ENCODE measurements at places on chromosomes 11 and 22. TPM values are rescaled to one million over a fixed set of nuclear protein-coding genes. Genes with fewer than 3 reads are reported as not detected.

- H3K4me3 ChIP-seq: no peak overlapping the region
- no peaks in the 10 kb centered on the region for H3K4me1 ChIP-seq
- no peaks in the 10 kb centered on the region for H3K36me3 ChIP-seq
- no peak overlapping the region for H3K27ac ChIP-seq
Observed at GRCh38 chr11:16853266-16853665, 114.8 kb downstream of the C11orf58 start.

- no peaks in the 10 kb centered on the region for H3K36me3 ChIP-seq
- no peaks in the 10 kb centered on the region for H3K4me1 ChIP-seq
- H3K27me3 ChIP-seq: peaks cover 4% of the 10 kb centered on the region
- no peak for DNase-seq
Observed at GRCh38 chr11:111291764-111292163, 6.6 kb upstream of the POU2AF3 start.

BATF2 gene
- not detected for total RNA-seq

DNA sequence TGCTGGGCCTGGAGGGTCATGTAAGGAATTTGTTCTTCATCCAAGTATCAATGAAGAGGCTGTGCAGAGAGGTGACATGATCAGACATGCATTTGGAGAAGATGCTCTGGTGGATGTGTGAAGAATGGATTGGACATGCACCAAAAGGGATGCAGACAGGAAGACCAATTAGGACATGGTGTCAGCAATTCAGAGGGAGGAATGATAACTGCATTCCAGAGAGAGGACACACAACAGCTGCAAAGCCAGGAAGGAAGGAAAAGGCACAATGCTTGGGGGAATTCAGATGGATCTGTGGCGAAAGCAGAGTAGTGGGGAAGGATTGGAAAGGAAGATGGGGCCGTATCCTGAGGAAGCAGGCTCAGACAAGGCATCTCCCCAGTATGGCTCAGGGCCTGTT lies 5.2 kb upstream of the ARRB1 start:
- H3K27ac ChIP-seq: no peak overlapping the region
- H3K4me3 ChIP-seq: no peak overlapping the region
- no peaks in the 10 kb centered on the region for H3K36me3 ChIP-seq
- DNase-seq: no peak
- peaks cover 13% of the 10 kb centered on the region for H3K4me1 ChIP-seq

DNA sequence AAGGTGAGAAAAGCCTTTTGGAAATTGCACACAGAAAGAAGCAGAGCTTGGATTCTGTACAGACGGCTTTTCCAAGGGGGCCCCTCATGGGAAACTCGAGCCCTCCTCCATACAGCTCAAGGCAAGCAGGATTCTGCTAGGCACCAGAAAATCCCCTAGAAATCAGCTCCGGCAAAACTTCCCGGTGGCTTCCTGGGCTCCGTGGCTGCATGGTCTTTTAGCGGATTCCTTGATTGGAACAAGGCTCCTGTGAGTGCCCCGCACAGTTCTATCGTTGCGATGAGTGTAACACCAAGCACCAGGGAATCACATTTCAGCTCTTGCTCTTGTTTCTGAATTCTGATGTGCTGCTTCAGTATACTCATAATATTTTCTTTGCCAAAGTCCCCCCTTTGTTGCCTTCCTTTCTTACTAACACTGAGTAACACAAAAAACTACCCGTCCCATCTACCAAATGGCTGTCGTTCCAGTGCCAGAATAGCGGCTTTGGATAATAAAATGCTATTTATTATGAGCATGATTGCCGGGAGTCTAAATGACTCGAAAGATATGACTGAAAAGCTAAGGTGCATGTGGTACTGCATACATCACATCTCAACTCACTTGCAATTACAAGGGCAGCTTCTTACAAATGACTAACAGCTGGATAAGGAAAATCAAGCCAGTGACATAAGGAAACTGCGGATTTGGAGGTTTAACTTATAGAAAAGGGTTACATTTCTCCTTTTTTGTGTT lies 494.1 kb downstream of the DLG2 start:
- H3K4me1 ChIP-seq: no peaks in the 10 kb centered on the region
- no peak overlapping the region for H3K4me3 ChIP-seq
- no peak overlapping the region for H3K27ac ChIP-seq
- H3K36me3 ChIP-seq: peaks cover 1% of the 10 kb centered on the region

GRCh38 chr22:45376703-45377102 lies 36.7 kb downstream of the SMC1B start:
- DNase-seq: no peak
- H3K36me3 ChIP-seq: no peaks in the 10 kb centered on the region
- peaks cover 2% of the 10 kb centered on the region for H3K4me1 ChIP-seq
- H3K4me3 ChIP-seq: no peak overlapping the region

DNA sequence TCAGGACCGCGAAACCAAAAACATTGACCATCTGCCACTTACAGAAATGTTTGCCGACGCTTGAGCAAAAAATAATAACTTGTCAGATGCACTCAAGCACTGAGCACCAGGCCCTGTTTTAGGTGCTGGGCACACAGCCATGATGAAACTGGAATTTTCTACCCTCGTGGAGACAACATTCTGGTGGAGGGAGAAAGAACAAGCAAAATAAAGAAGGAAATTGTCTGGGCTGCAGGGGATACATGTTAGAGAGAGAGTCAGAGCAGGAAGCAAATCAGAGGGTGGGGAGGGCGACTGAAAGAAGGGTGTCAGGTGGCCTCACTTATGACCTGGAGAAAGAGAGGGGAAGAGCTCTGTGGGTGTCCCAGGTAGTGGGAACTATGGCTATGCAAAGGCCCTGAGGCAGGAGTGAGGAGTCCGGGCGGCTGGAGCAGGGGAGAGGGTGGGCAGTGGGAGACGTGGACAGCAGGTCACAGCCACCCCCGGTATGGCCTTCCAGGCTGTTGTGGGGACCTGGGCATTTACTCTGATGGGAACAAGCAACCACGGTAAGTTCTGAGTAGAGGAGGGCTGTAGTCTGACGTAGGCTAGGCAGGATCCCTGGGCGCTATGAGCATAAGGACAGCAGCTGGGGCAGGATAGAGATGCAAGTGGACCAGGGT lies 78.8 kb downstream of the MYEOV start:
- H3K27ac ChIP-seq: no peak overlapping the region
- DNase-seq: no peak
- H3K4me1 ChIP-seq: peaks cover 4% of the 10 kb centered on the region

C11orf86 gene
- not detected for total RNA-seq

DNA sequence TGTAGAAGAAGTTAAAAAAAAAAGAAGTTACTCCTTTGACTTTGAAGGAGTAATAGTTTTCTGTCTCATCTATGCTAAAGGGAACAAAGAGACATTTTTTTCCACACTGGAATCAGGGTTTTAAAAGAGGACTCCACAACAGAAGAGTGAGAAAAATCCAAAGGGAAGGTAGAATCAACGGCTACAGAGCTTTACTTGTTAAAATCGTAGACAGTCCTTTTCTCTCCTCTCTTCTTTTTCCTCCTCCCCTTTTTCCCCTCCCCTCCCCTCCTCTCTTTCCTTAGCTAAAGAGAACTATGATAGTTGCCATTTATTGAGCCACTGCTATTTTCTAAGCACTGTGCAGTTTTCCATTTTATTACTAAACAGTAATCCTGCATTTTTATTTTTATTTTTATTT lies 29.2 kb downstream of the DDIAS start:
- no peak overlapping the region for H3K4me3 ChIP-seq
- peaks cover 56% of the 10 kb centered on the region for H3K36me3 ChIP-seq
- H3K27me3 ChIP-seq: no peaks in the 10 kb centered on the region
- H3K27ac ChIP-seq: no peak overlapping the region
- H3K4me1 ChIP-seq: peaks cover 40% of the 10 kb centered on the region

GRCh38 chr22:22995166-22995565 lies 75.2 kb upstream of the GNAZ start:
- peaks cover 7% of the 10 kb centered on the region for H3K36me3 ChIP-seq
- no peaks in the 10 kb centered on the region for H3K4me1 ChIP-seq
- H3K27ac ChIP-seq: no peak overlapping the region
- peaks cover 34% of the 10 kb centered on the region for H3K27me3 ChIP-seq

- H3K4me3 ChIP-seq: peak overlapping the region; percentile 55
- peaks cover 15% of the 10 kb centered on the region for H3K36me3 ChIP-seq
- peak overlapping the region; percentile 44 for H3K27ac ChIP-seq
- H3K27me3 ChIP-seq: no peaks in the 10 kb centered on the region
- peak; percentile 55 for DNase-seq
Observed at GRCh38 chr11:126352934-126353801, 2.3 kb upstream of the ST3GAL4 start.

DNA sequence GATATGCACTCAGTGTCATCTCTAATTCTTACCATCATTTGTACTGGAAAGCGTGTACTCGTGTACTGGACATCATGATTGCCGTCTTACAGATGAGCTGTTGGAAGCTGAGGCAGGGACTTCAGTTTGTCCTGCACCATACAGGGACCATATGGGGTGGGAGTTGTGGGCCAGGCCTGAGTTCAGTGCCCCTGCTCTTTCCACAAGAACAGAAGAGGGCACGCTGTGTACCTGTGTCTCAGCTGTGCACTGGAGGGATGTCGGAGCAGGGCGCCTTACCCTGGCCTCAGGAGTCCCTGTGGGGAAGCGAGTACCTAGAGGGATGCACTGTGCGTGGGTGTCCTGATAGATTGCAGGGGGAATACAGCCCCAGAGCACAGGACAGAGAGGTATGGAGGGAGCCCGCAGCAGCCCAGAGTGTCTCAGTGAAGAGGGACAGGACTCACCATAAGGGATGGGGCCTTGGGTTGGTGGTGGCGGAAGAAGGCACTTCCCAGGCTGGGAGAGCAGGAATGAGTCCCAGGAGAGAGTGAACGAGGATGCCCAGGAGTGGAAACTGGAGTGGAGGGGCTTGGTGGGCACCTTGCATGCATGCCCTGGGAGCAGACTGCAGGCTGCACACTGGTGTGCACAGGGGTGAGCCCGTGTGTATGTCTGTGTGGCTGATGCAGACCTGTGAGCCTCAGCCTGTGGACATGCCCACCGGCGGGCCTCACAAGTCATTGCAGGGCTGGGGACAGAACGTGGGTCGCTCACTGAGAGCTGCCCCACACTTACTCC lies 329.7 kb downstream of the TBC1D22A start:
- H3K27ac ChIP-seq: no peak overlapping the region
- no peaks in the 10 kb centered on the region for H3K27me3 ChIP-seq
- H3K4me1 ChIP-seq: peaks cover 40% of the 10 kb centered on the region
- no peak overlapping the region for H3K4me3 ChIP-seq
- DNase-seq: no peak
- H3K36me3 ChIP-seq: peaks cover 14% of the 10 kb centered on the region

- H3K36me3 ChIP-seq: no peaks in the 10 kb centered on the region
- peak; percentile 94 for DNase-seq
- no peaks in the 10 kb centered on the region for H3K27me3 ChIP-seq
- H3K4me1 ChIP-seq: peaks cover 65% of the 10 kb centered on the region
Observed at GRCh38 chr11:2305140-2305778, 3.4 kb downstream of the TSPAN32 start.

GRCh38 chr22:41047801-41048211 lies 44.6 kb upstream of the EP300 start:
- H3K36me3 ChIP-seq: no peaks in the 10 kb centered on the region
- no peaks in the 10 kb centered on the region for H3K27me3 ChIP-seq
- no peak overlapping the region for H3K27ac ChIP-seq
- H3K4me1 ChIP-seq: no peaks in the 10 kb centered on the region
- no peak overlapping the region for H3K4me3 ChIP-seq

- no peaks in the 10 kb centered on the region for H3K4me1 ChIP-seq
- no peak for DNase-seq
- peaks cover 17% of the 10 kb centered on the region for H3K27me3 ChIP-seq
- H3K4me3 ChIP-seq: no peak overlapping the region
Observed at GRCh38 chr11:116712428-116712827, 60.4 kb downstream of the BUD13 start.

Data from activated CD8-positive, alpha-beta T cell treated with anti-CD3 and anti-CD28 coated beads for 36 hours (primary cell).